ENCODE measurements at places on chromosomes 6 and 20.

- peak; percentile 44 for DNase-seq
Measured at GRCh38 chr6:151391471-151392413, at the start of gene ZBTB2. Gene ZBTB2, minus strand, starts transcription at chr6:151391559. Its CDS starts 17,922 bp downstream, at chr6:151373637.

DNA sequence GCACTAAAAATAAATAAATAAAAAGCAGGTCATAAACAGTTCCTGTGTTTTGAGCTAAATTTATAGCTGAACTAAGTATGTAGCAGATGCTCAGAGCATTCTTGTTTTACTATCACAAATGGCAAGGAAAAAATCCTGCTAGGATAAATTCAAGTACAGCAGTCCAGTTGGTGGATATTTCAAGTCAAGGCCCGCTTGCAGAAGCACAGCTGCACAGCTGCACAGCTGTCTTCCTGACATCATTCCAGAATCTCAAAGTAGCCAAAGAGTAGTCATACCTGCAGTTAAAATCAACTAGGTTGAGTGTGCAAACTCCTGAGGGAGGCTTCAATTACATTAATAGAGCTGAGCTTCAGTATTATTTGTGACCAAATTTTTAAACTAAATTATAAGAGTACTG lies 297.7 kb upstream of the MANEA start:
- no peak for DNase-seq

DNA sequence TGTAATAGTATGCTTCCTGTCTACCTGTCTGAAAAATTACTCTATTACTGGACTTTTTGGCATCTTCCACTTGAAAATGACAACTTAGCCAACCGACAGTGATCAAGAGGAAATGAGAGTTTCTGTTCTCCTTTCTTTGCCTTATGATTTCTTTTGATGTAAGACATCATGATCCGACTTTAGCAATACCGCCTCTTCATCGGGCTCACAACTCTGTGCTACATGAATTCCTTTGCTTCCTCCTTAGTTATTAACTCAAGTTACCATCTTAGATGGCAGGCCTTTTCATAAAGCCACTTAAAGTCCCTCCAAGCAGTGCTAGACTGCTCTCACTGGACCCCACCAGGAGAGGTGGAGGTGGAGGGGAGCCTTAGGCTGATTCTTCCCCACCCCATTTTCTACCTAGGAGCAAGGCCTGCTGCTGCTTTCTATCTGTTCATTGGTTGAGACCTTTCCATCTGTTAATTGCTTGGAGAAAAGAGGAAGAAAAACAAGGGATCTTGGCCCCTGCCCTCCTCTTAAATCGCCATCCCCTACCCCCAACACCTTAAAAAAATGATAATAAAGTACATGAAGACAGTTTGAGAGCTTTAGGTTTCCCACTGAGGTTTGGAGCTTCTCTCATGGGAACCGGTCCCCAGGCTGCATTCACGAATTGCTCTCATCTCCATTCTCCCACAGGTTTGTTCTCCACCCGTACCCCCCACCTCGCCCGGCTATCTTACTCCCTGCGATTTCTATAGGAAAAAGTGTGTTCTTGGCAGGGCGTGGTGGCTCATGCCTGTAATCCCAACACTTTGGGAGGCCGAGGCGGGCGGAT lies 21.6 kb upstream of the MCM3 start:
- DNase-seq, result no peak

DNA sequence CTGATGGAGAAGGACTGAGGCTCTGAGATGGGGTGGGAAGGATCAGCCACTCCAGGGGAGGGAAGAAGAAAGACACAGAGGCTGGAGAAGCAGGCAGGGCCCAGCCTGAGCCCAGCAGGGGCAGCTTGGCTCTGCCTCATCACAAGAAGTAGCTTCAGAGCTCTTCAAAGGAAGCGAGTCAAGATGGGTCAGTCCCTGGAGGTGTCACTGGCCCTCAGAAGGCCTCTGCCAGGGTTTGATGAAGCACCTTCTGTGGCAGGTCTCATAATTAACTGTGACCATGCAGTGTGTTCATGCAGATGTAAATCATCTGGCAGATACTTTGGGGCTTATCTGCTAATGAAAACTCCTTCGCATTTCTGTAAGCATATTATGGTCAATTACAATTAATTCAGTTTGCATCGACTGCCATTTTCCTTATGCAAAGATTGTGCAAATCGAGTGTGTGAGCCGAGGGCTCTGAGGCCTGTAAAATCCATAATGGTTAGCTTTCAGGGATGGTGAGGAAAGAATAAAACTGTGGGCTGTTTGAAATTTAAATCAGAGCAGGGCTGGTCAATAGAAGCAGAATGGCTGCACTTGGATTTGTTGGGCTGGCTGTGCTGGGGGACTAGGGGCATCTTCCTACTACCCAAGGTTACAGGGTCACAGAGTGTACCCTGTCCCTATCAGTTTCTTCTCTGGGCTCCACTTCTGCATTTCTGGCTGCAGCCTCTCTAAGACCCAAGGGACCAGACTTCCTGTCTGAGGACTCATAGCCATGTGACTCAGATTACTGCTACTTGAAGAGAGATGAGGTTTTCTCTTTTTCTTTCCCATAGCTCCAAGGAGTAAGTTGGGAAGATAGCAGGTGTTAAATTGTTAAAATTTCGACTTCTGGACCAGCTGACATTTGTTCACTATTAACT lies 376.6 kb downstream of the DHX35 start:
- no peak for DNase-seq

GRCh38 chr20:16415071-16416053 lies 157.9 kb downstream of the KIF16B start:
- DNase-seq, result no peak

GRCh38 chr6:112249489-112249888 lies 4.9 kb downstream of the LAMA4 start:
- no peak for DNase-seq

DNA sequence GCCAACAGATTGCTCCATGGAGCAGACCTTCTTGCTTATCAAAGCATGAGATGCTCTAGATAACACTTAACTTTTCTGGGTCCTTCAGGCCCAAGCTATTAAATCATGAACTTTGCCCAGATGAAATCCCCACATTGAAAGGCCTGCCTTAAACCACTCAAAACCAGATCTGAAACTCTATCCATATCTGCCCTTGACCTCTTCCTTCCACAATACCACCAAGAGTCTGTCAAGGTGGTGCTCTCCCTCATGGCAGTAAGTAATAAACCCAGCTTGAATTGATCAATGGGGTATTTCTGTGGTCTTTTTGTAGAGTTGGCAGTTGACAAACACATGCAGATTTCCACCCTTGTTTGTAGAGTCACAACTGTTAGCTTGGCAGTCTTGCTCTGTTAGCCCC lies 135.5 kb downstream of the ISM1 start:
- DNase-seq, result no peak

- no peak for DNase-seq
Measured at GRCh38 chr20:40957265-40957760, 71.3 kb upstream of the TOP1 start.

- peak; percentile 67 for DNase-seq
Measured at GRCh38 chr6:122789182-122790027, at the start of gene SMPDL3A. Gene SMPDL3A, plus strand, starts transcription at chr6:122789258. Its CDS starts 89 bp downstream, at chr6:122789347.

- DNase-seq, result no peak
Measured at GRCh38 chr6:116513224-116513875, 1.9 kb downstream of the CALHM5 start.

DNA sequence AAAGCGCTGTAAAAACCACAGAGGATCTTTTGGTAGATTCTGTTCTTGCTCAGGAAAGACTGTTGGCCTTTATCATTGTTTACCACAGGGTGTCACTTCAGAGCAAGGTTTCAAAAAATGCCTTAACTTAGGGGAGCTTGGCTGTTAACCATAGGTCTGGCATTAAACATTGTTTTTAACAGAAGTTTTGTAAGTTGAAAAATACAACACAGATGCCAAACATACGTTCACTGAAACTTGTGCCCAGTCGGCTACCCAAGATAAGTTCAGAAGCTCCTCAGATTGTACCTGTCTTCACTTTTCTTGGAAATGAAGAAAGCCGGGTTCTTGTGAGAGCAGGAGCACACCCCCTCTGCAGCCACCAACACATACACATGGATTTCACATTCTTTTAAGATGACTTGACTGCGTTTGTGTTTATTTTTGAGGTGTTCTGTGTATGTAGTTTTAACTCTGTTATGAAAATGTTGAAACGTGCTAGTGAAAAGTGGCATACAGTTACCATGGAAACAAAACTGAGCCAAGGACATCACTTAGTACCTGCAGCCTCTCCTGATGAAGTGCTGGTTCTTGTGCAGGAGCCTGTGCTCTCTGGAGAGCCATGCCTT lies 64.9 kb downstream of the SYCP2L start:
- peak; percentile 39 for DNase-seq

- DNase-seq, result no peak
Measured at GRCh38 chr20:40646813-40647212, 42.2 kb downstream of the MAFB start.

- DNase-seq, result peak; percentile 3
Measured at GRCh38 chr6:3748208-3749066, 3.1 kb downstream of the PXDC1 start.

GRCh38 chr20:60117065-60117464 lies 158.8 kb downstream of the CDH26 start:
- DNase-seq, result no peak

DNA sequence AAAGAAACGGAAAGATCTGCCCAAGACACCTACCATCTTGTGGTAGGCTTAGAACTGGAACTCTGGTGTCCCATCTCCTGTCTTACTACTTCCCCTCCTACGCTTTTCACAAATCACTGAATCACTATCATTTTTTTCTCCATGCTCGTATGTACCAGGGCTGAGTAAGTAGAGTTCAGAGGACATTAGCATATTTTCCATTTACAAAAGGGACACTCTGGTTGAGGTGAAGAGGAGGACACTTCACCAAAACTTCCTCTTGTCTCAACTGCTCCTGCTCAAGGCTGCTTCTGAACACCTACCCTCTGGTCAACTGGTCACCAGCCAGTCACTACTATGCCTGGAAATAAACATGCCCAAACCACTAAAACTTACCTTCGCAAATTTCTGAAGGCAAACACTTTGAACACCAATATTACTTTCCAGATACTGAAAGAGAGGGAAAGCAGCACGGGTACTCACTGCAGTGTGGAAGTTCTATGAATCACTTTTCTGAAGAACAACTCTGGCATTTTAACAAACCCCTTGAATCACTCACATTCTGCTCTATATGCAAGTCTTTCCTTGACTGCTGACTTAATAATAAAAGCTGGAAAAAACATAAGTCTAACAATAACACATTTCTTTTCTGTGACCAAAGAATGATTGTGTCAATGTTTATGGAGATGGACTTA lies 123.3 kb downstream of the INSM1 start:
- no peak for DNase-seq

All from NCI-H2227 treated with DMSO at 0.1 percent for 48 hours (cell line).